Smooth muscle cell of the umbilical artery (primary cell): ENCODE measurements at places on chromosomes 1 and 21. TPM values are rescaled to one million over a fixed set of nuclear protein-coding genes. Genes with fewer than 3 reads are reported as not detected.

TNNI3K gene
- 0.59 TPM in 1 of 2 replicates, not detected in the other for total RNA-seq

MYBPH gene
- 0.30 TPM in 1 of 2 replicates, not detected in the other for total RNA-seq

CRNN gene
- total RNA-seq = not detected in 2 replicates

LAMB3 gene
- 16.3 and 26.1 TPM in 2 replicates for total RNA-seq

KIAA1614 gene
- 2.1 and 3.0 TPM in 2 replicates for total RNA-seq

PGBD2 gene
- 11.9 and 12.5 TPM in 2 replicates for total RNA-seq

ENO1 gene
- total RNA-seq = 1,599 and 2,249 TPM in 2 replicates

EPS8L3 gene
- not detected in 2 replicates for total RNA-seq

LCE3E gene
- not detected in 2 replicates for total RNA-seq

HMGCS2 gene
- total RNA-seq = not detected in 2 replicates

KCNQ4 gene
- not detected in 2 replicates for total RNA-seq

CREB3L4 gene
- 4.8 and 5.6 TPM in 2 replicates for total RNA-seq

SYNC gene
- total RNA-seq = 44.5 and 61.5 TPM in 2 replicates

OR2T35 gene
- not detected in 2 replicates for total RNA-seq

ERVH48-1 gene
- total RNA-seq = not detected in 2 replicates

GJA4 gene
- total RNA-seq = 0.09 TPM in 1 of 2 replicates, not detected in the other

SPRR4 gene
- not detected in 2 replicates for total RNA-seq

OR6K3 gene
- total RNA-seq = not detected in 2 replicates

NBPF4 gene
- total RNA-seq = not detected in 2 replicates

SH2D1B gene
- total RNA-seq = not detected in 2 replicates

KCND3 gene
- 0.14 TPM in 1 of 2 replicates, not detected in the other for total RNA-seq

PAPPA2 gene
- 13.6 and 15.4 TPM in 2 replicates for total RNA-seq

FCRL1 gene
- not detected in 2 replicates for total RNA-seq

SLAMF9 gene
- 0.09 TPM in 1 of 2 replicates, not detected in the other for total RNA-seq

DPT gene
- total RNA-seq = 0.05 and 0.30 TPM in 2 replicates

ANXA9 gene
- 0.05 TPM in 1 of 2 replicates, not detected in the other for total RNA-seq

P3H1 gene
- 348 and 453 TPM in 2 replicates for total RNA-seq

HSPB7 gene
- total RNA-seq = 5.9 and 6.4 TPM in 2 replicates

SLC45A1 gene
- total RNA-seq = 1.5 and 2.9 TPM in 2 replicates

KCNT2 gene
- 4.8 and 6.2 TPM in 2 replicates for total RNA-seq

KRTAP19-5 gene
- not detected in 2 replicates for total RNA-seq

KRTAP12-2 gene
- total RNA-seq = not detected in 2 replicates

ALG6 gene
- total RNA-seq = 11.9 and 12.5 TPM in 2 replicates

NDC1 gene
- 14.0 and 20.2 TPM in 2 replicates for total RNA-seq

UBE2J2 gene
- 33.9 and 43.6 TPM in 2 replicates for total RNA-seq

HAO2 gene
- not detected in 2 replicates for total RNA-seq

CFHR2 gene
- not detected in 2 replicates for total RNA-seq

RPTN gene
- total RNA-seq = not detected in 2 replicates

C1QB gene
- not detected in 2 replicates for total RNA-seq

NIBAN1 gene
- 59.1 and 69.3 TPM in 2 replicates for total RNA-seq

SYCP1 gene
- not detected in 2 replicates for total RNA-seq

IFNGR2 gene
- total RNA-seq = 85.8 and 86.5 TPM in 2 replicates

ARMH1 gene
- 0.59 and 1.2 TPM in 2 replicates for total RNA-seq

SPRR3 gene
- total RNA-seq = not detected in 2 replicates

AMY1C gene
- total RNA-seq = not detected in 2 replicates

PRRX1 gene
- 11.0 and 52.9 TPM in 2 replicates for total RNA-seq
